Activated CD4-positive, alpha-beta T cell treated with anti-CD3 and anti-CD28 coated beads, Interleukin-2, amount 50 U/mL, for 48 hours (primary cell): ENCODE measurements at places on chromosomes 7 and 10.
A peak's percentile ranks its signal among the peaks of the same experiment; 100 is the strongest.

GRCh38 chr7:29548823-29549222 lies 14.8 kb upstream of the PRR15 start:
- DNase-seq, result no peak

- DNase-seq, result no peak
These were observed 11.2 kb upstream of the HTR5A start for GRCh38 chr7:155058896-155059295.

DNA sequence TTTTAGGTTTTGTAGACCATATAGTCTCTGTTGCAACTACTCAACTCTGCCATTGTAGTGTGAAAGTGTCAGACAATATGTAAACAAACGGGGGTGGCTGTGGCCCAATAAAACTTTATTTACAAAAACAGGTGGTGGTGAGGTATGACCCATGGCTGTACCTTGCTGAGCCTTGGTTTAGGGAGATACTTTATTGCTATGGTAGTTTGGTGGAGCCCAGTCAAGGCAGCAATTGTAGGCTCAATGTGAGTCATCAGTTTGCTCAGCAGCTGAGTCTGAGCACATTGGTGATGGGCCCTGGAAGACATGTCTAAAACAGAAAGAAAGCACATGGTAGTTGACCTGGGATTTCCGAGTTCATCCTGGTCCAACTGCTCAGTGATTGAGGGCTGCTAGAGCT lies 242.5 kb downstream of the REEP3 start:
- DNase-seq, result no peak

- DNase-seq, result no peak
These were observed 55.1 kb downstream of the LGI1 start for GRCh38 chr10:93812659-93813338.

- DNase-seq, result no peak
These were observed 70.4 kb downstream of the CUBN start for GRCh38 chr10:17059197-17059688.

DNA sequence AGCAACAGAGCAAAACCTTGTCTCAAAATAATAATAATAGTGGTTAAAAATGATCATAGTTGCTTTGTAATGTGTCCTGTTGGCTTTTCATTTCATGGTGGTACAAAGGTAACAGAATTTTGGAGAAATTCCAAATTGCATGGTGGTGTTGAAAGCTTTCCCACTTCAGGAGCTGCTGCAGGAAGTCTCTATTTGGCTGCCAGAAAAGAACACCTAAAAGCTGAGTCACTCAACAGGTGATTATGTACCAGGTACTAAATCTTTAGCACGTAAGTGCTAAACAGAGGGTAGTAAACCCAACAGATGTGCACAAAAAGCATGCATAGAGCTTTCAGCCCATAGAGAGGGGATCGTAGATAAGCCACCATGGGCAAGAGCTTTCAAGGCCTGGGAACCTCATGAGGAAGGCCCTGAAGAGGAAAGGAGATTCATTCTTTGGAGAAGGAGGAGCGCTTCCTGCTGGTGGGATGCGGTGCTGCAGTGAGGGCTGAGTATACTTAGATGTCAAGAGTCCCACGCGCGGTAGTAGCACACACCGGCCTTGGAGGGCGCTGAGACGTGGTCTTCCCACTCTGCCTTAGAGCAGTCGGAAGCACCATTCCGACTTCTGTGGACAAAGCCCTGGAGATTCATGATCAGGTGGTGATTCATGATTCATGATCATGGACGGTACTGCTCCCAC lies 118.7 kb downstream of the RALA start:
- peak; percentile 64 for DNase-seq

DNA sequence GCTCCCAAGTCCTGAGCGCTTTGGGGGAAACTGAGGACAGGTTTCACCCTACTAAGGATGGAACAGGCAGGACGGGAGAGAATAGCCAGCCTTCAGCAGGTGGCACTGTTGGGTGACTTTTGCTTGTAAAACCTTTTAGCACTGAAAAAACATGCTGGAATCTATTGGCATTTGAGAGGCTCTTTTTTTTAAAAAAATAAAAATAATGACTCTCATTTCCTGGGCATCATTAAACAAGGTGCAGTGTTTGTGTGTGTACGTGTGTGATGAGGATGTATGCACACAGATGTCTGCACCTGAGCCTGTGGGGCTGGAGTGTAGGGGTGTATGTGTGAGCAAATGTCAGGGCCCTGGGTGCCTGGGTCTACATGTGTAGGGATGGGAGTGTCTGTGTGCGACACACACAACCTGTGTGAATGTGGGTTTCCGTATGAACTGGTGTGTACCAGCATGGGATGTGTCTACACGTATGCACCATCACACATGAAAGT lies 177.9 kb downstream of the RPS24 start:
- peak; percentile 9 for DNase-seq

DNA sequence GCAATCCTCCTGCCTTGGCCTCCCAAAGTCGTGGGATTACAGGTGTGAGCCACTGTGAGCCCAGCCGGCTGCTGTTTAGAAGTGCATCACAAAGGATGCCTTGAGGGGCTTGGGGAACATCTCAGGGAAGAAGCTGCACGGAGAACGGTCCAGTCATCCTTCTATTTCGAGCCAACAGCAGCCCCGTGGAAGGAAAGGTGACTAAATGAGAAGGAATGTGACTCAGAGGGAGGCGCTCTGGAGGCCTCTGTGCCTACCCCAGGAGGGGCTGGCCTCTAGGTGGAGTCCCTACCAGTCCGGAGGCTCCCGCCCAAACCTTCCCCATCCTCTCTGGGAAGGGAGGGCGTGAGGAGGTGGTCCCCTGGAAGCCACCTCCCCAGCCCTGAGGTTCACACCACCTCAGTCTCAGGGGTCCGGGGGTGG lies 76.2 kb downstream of the CTBP2 start:
- DNase-seq, result no peak

GRCh38 chr7:149728491-149729375 lies 44.7 kb downstream of the ZNF467 start:
- DNase-seq, result no peak

DNA sequence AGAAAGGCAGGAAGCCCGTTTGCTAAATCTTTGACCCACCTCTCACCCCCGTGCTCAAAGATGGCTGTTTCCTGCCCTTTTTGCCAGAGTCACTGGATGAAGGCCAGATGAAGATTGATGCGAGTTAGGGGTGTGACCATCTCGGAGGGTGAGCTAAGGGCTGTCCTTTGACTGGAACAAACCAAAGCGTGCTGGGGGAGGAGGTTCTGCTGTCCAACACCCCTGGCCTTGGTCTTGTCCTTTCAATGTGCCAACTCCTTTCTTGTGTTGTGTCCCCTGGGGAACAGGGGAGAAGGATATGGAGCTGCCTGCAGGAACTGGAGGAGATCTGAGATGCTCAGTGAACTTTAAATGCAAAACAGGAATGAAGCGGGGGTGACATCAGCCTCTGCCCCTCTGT lies 90.3 kb upstream of the ADAM12 start:
- no peak for DNase-seq

DNA sequence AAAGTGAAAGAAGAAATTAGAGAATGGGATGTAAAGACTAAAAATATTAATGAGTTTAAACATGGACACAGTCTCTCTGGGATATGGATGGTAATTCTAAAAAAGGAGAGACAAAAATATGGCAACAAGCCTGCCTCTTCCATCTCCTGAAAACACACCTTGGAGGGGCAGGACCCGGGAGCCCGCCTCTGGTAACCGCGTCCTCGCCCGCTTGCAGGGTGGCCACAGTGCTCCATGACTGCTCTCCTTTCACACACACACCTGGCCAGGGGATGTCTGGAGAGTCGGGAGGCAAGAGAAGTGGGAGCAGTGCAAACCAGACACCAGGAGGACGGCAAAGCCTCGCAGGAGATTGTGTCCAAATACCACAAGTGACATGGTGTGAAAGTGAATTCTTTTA lies 166.3 kb downstream of the ZMYND11 start:
- no peak for DNase-seq

- DNase-seq, result no peak
These were observed 32.3 kb upstream of the FAM204A start for GRCh38 chr10:118374404-118374803.

GRCh38 chr7:12610899-12611298 lies 40.4 kb downstream of the SCIN start:
- DNase-seq, result no peak

GRCh38 chr7:128387216-128388144 lies 22.3 kb downstream of the IMPDH1 start:
- peak; percentile 79 for DNase-seq

- no peak for DNase-seq
These were observed 12.3 kb downstream of the SFXN3 start for GRCh38 chr10:101043363-101043707.

GRCh38 chr10:88991161-88991898 lies 732 bp downstream of the FAS start:
- DNase-seq, result peak; percentile 78

GRCh38 chr7:55970978-55971377 lies 6.6 kb downstream of the NIPSNAP2 start:
- no peak for DNase-seq

DNA sequence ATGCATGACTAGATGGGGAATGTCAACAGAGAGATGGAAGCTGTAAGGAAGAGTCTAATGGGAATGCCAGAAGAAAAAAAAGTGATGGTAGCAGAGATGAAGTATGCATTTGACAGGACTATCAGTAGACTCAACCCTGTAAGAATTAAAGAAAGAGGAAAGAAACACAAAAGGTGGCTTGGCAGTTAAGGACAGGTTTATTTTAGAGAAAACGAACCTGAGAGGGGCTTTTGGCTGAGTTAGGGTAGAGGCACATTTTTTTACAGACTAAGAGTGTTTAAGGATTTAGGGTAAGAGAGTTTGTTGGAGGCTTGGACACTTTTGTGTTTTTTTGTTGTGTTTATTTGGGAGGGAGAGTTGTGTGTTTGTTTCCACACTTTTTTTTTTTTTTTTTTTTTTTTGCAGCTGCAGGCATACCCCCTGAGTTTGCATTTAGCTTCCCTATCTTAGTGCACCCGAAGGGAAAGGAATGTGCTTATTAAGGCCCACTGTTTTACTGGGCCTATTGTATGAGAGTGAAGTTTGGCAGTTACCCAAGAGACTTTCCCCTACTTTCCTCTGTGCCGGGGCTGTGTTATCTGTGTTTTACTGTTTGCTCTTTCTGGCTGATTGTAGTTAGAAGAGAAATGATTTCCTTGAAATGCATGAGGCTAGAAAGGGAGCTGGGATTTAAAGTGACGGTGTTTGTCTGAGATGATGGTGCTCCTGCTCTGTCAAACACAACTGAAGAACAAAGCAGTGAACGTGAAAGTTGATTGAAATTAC lies 32.0 kb downstream of the NPVF start:
- DNase-seq, result no peak

GRCh38 chr10:79219322-79219957 lies 127.8 kb upstream of the PPIF start:
- DNase-seq, result no peak

DNA sequence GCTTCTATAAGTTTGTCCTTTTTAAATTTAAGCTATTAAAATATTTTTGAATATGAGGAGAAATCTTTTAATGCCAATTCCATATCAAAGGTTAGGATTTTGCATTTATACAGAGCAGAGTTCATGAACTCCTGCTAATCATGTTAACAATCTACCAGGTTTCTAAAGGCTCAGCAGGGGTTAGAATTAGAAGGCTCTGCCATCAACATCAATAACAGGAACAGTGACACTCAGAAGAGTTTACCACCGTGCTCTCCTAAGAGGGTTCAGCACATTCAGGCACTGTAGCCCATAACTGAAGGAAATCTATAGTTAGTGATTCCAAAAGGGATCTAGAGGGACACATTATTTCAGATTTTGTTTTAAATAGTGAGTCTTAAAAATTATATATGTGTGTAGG lies 100.1 kb downstream of the HOXA1 start:
- DNase-seq, result no peak

GRCh38 chr10:51129946-51130544 lies 55.8 kb downstream of the PRKG1 start:
- no peak for DNase-seq

DNA sequence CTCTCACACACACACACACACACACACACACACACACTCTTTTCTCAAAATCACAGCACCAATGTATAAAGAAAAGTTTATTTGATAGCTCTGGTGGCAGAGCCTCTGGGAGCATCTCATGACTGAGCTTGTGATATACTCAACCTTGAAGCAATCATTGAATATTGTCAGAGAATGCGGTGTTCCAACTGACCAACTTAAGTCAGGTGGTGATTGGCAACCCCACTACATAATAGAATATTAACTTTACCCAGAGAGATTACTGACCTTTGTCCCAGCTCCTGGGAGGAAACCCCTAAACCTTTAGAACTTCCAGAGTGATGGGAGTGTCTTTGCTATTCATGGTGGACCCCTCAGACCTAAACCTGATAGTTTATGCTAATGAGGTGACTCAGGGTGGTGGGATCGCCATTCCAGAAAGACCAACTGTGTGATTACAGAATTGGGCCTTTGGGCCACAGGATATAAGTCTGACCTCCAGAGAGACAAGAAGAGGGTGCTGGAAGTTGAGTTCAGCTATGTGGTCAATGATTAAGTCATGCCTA lies 143.1 kb downstream of the OTUD1 start:
- DNase-seq, result no peak

DNA sequence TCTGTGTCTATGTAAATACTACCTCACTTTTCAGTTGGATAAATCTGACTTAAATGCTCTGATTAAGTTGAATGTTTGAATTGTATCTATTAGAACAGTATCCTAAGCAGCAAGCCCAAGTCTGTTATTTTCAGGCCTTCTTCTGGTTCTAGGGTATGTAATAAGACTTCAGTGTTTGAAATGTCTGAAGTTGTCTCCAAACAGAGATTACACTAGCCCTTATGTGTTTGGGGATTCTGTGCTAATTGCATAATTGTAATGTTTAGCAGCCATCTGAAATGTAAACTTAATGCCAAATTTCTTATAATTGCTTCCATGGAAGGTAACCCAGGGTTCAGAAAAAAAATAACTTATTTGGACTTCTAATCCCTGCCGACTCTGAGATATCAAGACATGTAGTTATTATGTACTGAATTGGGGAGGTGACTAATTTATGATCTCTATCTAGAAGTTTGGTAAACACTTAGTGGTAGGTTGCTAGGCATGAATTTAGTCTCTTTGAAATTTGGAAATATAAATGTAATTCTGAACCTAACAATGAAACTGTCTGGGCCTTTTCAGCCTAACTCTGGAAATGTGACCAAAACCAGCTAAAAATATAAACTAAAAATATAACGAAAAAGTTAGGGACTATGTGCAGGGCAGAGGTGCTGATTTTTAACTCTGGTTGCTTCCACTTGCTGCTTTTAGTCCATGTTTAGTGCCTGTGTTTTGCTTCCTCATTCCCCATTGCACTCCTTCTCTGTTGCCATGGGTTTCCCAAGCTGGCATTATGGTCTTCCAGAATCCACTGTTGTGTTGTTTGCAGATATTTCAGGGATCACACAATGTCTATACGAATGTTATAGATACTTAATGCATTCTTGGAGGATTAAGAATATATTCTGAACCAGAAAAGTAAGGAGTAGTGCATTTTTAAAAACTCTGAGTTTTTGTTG lies 54.8 kb downstream of the MCU start:
- DNase-seq, result no peak
